ENCODE measurements at places on chromosomes 3 and 15.
A peak's percentile ranks its signal among the peaks of the same experiment; 100 is the strongest.

GRCh38 chr15:100043068-100043641, 298.6 kb downstream of the ADAMTS17 start:
- DNase-seq, result no peak

GRCh38 chr15:53910852-53911251, 67.4 kb upstream of the UNC13C start:
- DNase-seq, result no peak

GRCh38 chr3:161822291-161822690, 325.7 kb downstream of the OTOL1 start:
- no peak for DNase-seq

DNA sequence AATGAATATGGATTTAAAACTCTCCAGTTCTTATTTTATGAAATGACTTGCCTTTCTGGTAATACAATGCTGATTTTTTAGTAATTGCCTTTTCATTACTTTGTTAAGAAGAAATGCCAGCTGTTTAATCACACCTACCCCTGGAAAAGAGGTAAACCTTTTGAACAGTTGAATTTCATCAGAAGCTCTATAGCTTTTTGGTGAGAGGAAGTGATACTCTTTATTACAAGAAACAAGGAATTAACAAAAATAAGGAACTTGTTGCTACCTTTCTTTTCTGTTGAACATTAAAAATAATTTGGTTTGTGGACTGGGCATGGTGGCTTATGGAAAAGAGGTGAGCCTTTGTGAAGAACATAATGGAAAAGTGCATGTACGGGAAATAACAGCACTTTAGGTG, 19.7 kb downstream of the BLOC1S6 start:
- no peak for DNase-seq

- peak; percentile 58 for DNase-seq
These were observed 43.6 kb upstream of the KY start for GRCh38 chr3:134694466-134694865.

DNA sequence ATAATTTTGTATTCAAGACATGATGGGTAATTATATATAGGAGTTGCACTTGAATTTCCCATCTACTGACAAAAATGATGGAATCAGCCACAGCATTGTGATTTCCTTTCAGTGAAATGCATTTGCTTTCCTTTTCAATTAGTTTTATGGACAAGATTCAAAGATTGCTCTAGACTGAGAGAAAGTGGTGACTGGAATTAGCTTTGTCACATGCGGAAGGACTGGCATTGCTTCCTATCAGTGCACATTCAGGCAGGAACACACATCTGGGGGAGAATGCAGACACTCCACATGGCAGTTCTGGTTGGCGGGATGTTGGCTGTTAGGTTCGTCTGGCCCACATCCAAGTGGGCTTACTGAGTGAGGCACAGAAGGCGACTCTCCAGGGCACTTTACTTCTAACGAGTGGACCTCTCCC, 399.3 kb upstream of the RGMA start:
- DNase-seq, result no peak

DNA sequence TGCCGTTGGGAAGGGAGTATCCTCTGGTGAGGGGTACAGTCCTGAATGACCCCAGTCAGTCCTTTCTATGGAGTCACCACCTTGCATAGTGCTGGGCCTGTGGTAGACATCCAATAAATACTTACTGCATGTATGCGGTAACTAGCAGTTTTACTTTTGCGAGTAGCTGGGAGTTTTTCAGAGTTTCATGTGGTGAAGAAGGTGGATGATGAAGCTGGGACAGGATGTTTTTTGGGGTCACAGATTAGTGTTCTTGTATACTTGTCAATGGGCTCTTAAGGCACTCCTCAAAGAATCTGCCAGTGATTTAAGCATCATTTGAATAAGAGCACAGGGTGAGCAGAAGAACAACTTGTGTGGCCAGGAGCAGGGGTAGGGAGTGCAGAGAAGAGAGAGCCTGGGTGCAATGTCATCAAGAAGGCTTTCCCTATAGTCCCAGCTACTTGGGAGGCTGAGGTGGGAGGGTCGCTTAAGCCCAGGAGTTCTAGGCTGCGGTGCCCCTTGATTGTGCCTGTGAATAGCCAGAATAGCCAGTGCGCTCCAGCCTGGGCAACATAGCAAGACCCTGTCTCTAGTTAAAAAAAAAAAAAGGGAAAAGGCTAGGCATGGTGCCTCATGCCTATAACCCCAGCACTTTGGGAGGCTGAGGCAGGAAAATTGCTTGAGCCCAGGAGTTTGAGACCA, 22.1 kb downstream of the PPCDC start:
- DNase-seq, result no peak

- no peak for DNase-seq
These were observed 97.7 kb upstream of the WNT5A start for GRCh38 chr3:55584716-55585368.

DNA sequence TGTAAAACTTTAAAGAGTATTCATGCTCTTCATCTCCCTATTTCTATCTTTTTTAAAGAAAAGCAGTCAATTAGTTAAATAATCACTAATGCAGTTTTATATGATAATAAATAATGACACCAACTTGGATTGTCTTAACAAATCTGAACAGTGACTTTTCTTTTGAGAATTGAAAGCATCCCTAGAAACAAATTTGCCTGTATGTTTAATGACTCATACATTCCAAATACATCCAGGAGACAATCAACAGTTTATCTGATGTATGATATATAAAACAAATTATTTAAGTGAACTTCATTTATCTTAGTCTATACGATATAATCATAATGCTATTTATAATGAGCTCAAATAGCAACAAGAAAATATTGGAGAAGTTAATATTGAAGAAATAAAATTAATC, 78.0 kb downstream of the ALCAM start:
- no peak for DNase-seq

GRCh38 chr3:159417761-159418160, 570.9 kb upstream of the IL12A start:
- DNase-seq, result no peak

DNA sequence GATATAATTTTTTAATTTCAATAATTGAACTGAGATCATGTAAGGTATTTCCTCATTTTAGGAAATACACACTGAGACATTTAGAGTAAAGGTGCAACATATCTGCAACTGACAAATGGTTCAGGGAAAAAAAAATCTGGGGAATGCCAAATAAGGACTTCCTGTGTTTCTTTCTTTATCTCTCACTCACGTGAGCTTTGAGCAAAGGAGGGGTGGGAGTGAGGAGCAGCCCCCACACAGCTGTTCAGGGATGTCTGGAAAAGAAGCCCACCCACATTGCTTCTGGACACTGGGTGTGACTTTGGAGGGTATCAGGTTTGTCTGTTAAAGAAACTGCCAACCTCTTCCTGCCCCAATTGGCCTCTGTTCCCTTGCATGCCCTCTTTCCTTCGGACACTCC, 5.6 kb upstream of the TP63 start:
- DNase-seq, result no peak

- DNase-seq, result no peak
These were observed 333.1 kb upstream of the NECTIN3 start for GRCh38 chr3:110738531-110738930.

- no peak for DNase-seq
These were observed 655 bp upstream of the TSPAN3 start for GRCh38 chr15:77071305-77072223.

DNA sequence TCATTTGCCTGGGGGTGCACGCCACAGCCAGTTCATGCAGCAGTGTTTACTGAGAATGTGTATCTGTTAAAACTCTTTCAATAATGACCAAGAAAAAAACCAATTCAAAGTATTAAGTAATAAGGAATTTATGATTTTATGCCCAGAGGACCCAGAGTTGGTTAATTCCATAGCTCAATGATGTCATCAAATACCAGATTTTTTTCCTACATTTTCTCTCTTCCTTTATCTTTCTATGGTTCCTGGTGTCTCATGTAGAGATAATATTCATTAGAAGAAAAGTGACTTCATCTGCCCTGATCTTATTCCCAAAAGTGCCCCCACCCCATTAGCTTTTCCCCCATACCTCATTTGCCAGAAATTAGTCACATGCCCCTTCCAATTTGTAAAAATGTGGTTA, 44.6 kb upstream of the LMCD1 start:
- DNase-seq, result no peak

GRCh38 chr3:14841836-14842235, 23.1 kb downstream of the FGD5 start:
- DNase-seq, result no peak

DNA sequence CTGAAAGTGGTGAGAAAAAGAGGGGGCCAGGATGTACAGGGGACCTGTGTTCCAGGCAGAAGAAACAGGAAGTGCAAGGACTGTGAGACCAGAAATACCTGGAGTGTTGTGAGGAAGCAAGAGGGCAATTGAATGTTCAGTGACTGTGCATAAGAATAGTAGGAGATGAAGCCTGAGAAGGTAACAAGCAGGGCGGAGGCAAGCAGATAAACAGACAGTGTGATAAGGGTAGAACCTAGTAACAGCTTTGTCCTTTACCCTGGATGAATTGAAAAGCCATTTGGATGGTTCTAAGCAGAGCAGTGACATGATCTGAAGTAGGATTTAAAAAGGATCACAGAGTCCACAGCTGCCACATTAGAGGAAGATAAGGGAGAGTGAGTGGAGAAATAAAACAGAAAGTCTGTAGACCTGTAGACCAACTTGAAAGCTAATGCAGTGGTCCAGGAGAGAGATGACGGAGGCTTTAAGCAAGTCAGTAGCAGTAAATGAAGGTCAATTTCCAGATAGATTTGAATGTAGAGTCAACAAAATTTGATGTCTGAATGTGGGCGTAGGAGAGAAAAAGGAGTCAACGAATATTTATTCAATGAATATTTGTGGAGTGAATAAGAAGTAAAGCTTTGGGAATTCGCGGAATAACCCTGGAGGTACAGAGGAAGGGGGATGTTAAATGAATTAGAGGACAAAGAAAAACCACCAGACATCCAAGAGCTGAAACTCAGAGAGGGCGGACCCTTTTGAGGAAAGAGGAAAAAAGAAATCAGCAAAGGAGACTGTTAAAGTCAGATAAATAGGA, 4.2 kb upstream of the PLOD2 start:
- DNase-seq, result no peak

DNA sequence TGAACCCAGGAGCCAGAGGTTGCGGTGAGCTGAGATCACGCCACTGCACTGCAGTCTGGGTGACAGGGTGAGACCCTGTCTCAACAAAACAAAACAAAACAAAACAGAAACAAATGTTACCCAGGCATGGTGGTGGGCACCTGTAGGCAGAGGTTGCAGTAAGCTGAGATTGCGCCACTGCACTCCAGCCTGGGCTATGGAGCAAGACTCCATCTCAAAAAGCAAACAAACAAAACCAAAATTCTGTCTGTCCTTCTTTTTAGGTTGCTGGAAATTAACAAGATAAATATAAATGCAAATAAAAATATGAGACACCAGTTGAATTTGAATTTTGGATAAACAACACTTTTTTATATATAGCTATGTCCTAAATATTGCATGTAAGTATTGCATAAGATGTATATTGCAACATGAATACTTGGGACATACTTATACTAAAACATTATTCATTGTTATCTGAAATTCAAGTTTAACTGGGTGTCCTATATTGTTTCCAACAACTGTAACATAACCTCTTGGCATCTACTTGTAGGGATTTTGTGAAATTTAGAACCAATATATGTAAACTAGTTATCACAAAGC, 4.7 kb upstream of the CEP97 start:
- no peak for DNase-seq

- no peak for DNase-seq
These were observed 233.2 kb upstream of the CMC1 start for GRCh38 chr3:28008235-28008634.

DNA sequence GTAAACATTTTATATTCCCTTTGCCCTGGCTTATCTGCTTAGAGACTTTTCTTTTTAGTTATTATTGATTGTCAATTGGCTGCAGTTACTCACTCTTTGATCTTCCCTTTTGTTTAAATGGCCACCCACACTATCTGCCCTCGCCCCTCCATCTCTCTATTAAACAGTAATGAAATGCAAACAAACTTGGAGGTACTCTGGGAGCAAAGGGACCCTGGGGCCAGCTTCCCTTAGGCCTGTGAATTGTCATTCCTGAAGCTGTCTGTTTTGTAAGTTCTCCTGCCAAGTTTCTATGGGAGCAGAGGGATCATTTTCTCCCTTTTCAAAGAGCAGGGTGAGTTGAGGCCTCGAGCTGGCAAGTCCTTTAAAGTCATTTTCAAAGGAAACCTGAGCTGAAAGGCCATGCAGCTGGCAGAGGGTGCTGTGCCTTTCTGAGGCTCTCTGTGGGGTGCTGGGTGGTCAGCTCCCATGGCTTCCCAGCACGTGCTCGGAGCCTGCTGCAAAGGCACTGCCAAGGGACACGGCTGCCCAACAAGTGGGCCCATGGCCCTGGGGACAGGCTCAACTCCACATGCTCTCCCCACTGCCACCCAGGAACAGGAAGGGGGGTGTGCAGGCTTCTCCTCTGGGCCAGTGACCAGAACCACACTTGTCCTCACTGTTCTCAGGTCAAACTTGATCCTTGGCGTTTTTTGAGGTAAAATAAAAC, 17.4 kb upstream of the RTP2 start:
- peak; percentile 54 for DNase-seq

DNA sequence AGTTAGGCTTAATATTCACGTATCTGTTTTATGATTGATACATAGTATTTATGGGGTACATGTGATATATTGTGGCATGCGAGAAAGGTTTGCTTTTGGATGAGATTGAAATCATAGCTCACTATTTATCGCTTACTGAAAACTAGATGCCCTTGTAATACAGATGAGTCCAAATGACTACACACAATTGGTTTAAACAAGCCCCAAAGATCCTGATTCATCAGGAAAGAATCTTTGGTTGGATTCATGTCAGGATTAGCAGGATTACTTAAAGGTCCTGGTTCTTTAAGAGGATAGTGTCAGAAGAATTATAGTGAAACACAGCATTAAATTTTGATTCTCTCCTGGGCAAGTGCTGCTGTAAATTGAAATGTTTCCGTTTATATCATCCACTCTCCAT, 18.6 kb upstream of the AADAC start:
- no peak for DNase-seq

GRCh38 chr15:70286113-70286806, 188.5 kb upstream of the TLE3 start:
- DNase-seq, result no peak

GRCh38 chr3:65439641-65440284, 599.0 kb downstream of the MAGI1 start:
- peak; percentile 89 for DNase-seq

GRCh38 chr3:182382112-182382857, 411.0 kb upstream of the ATP11B start:
- DNase-seq, result no peak

DNA sequence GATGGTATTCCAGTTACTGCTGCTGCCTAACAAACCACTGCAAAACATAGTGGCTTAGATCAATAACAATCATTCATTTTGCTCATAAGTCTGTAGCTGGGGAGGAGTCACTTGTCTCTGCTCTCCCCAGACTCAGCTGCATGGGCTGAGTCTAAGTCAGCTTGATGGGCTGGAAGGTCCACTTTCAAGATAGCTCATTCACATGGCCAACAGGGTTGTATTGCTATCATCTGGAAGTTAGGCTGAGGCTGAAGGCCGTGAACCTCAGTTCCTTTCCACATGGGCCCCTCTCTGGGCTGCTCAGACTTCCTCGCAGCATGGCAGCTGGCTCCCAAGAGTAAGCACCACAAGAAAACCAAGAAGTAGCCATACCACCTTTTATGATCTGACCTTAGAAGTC, 28.7 kb upstream of the BFSP2 start:
- no peak for DNase-seq

GRCh38 chr3:128052595-128053351, 536 bp downstream of the SEC61A1 start:
- DNase-seq, result peak; percentile 32
